Right renal cortex interstitium (tissue), 3 donors: ENCODE measurements at places on chromosomes 13 and 19. TPM values are rescaled to one million over a fixed set of nuclear protein-coding genes. Genes with fewer than 3 reads are reported as not detected.

Gene WDR62
- polyA plus RNA-seq: 4.1 TPM

Gene MAU2
- polyA plus RNA-seq: 41.3 TPM

DNA sequence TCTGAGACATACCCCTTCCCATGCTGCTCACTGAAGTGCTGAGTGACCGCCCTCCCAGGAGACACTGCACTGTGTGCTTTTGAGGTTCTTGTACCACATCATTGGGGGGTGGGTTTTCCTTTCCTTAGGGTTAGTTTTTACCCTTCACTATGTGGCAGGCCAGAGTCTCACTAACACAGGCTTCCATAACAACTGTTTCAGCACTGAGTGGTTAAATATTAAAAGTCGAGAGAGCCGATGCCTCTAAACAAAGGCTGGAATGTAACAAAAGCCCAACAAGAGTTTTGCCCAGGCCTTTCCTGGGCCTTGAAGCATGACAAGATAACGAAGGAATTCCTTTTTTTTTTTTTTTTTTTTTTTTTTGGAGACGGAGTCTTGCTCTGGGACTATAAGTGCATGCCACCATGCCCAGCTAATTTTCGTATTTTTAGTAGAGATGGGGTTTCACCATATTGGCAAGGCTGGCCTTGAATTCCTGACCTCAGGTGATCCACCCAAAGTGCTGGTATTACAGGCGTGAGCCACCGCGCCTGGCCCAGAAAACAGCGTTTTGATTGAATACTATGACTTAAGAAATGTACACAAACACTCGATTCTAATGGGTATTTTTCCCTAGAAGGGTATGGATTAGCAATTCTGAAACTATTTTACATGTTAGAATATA, 46.5 kb downstream of the ZNF823 start:
- no peak for DNase-seq

GRCh38 chr13:114104655-114105520, 27.5 kb downstream of the RASA3 start:
- DNase-seq: no peak

DNA sequence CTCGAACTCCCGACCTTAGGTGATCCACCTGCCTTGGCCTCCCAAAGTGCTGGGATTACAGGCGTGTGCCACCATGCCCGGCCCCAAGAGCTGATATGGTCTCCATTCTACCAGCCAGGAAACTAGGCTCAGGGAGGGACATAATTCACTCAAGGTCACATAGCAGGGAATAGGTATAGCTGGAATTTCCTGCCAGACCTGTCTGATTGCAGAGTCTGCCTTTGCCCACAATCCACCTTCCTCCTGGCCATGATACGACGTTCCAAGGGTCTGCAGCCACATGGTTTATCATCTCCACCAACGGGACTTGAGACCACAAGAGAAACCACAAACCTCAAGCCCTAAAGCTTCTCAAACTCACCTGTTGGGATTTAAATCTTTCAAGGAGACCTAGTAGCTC, 32.0 kb downstream of the ZNRF4 start:
- DNase-seq: no peak

Gene ZNF497
- polyA plus RNA-seq: 3.3 TPM

Gene RNF225
- polyA plus RNA-seq: not detected

DNA sequence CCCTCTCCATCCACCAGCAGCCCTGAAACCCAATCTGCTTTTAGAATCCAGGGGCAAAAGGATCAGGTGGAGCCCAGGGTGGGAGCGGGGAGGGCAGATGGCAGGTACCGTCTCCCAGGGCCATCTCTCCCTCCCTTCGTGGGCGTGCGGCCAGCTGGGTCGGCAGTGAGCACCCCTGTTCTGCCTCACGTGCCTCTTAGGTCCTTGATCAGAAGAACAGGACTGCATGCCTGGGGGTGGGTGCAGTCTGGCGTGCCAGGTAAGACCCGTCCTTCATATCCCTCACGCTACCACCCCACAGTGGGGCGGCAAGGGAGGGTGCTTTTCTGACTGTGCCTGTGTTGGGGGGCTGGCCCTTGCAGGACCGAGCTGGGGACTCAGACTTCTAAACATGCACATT, 2.0 kb downstream of the SLC8A2 start:
- DNase-seq: no peak

DNA sequence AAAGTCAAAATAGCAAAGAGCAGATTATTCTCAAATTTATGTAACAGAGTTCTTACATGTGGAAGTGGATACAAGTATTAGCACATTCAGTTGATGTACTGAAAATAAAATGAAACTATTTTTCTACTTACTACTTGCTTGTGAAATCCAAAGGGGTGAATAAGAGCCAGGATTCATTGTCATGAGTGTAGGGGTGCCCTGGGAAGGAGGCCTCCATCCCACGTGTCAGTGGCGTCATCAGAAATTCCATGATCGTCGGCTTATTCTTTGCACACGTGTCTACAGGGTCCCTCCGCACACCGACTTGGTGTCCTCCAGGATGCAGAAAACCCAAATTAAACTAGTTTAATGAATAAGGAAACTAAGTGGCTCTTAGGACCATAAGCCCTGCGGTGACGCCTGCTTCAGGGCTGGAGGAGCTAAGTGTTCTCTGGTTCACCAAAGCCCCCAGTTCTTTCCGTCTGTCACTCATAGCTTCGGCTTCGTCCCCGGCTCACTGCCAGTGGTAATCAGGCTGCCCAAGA, 55.5 kb downstream of the IRS2 start:
- no peak for DNase-seq

- no peak for DNase-seq
Observed at GRCh38 chr13:50320271-50320862, 305.1 kb downstream of the KCNRG start.

- no peak for DNase-seq
Observed at GRCh38 chr13:44063881-44064280, 184.2 kb downstream of the LACC1 start.

- DNase-seq: no peak
Observed at GRCh38 chr13:98686270-98686669, 66.2 kb downstream of the SLC15A1 start.

Gene IZUMO4
- 3.6 TPM for polyA plus RNA-seq

- DNase-seq: no peak
Observed at GRCh38 chr13:27007166-27007565, 164.4 kb downstream of the USP12 start.

- DNase-seq: no peak
Observed at GRCh38 chr19:10611907-10612306, 13.4 kb upstream of the SLC44A2 start.

- DNase-seq: no peak
Observed at GRCh38 chr13:79191501-79191900, 214.6 kb downstream of the RBM26 start.

GRCh38 chr19:41478875-41479756, 36.2 kb downstream of the ERICH4 start:
- DNase-seq: no peak

Gene KLHL1
- 1.1 TPM for polyA plus RNA-seq

Gene RFPL4AL1
- polyA plus RNA-seq: 0.24 TPM

Gene CELF5
- polyA plus RNA-seq: 0.82 TPM

Gene ICAM5
- 0.18 TPM for polyA plus RNA-seq

- DNase-seq: peak; percentile 56
Observed at GRCh38 chr19:47124937-47125668, 5.5 kb upstream of the SAE1 start.

Gene APOC4
- not detected for polyA plus RNA-seq

DNA sequence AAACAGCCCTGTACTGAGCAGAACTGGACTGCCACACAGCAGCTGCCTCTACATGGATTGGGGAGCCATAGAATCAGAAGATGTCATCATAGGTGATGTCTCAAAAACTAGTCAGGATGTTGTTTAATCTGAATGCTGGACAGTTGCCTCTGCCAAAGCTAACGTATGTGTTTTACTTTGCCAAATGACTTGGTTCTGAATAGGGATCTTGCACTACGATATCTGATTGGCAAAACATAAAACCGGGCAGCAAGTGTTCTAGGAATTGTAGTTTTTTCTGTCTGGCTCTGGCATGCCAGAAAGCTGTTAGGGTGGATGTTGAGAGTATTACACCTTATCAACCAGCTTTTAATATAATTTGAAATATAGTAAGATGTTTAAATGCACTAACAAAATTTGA, 645.9 kb downstream of the GPC5 start:
- no peak for DNase-seq

- no peak for DNase-seq
Observed at GRCh38 chr19:32476032-32476350, 70.4 kb downstream of the DPY19L3 start.

Gene ERICH6B
- 1.5 TPM for polyA plus RNA-seq

- no peak for DNase-seq
Observed at GRCh38 chr19:808423-808775, 11.1 kb downstream of the PTBP1 start.

DNA sequence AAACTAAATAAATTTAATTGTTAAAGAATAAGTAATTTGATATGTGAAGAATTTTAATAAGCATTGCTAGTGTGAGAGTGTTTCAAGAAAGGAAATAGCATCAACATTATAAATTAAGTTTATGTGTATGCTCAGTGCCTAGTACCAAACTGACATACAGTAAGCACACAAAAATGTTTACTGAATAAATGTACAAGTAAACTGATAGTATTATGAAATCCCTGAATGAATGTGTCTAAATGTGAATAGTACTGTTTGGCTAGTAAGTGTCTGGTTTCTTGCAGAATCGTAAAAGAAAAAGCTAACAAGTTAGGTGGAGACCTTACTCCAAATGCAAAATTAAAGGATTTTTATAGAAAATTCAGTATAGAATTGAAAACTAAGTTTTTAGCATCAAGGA, 233.6 kb downstream of the PCDH9 start:
- DNase-seq: no peak

DNA sequence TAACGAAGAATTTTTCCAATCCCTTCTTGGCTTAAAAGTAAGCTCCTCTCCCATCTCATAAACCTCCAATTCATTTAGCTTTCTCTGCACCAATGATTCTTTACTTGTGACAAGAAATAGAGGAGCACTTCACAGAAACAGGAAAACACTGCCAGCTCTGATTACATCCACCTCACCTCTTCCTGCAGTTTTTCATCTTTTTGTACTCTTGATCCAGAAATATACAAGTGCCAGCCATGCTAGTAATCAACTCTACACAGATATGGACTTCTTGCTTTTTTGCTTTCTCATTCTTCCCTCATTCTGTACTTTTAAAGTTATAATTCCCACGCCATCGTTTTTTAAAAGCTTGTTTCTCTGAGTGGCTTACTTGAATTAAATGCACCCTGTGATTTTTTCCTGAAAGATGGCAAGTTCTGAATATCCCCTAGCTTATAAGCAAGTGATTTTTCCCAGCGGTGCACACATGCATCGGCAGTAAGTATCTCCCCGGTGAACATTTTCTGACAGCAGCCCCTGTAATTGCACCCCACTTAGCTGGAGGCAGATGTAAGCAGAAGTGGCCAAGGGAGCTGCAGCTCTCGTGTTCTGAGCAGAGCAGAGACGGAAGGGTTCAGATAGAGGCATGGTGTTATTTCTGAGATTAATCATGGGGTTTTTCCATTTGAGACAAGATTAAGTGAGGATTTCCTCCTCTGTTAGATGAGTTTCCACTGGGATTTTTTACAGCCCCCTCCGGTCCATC, 340.7 kb downstream of the SLC7A1 start:
- DNase-seq: no peak

DNA sequence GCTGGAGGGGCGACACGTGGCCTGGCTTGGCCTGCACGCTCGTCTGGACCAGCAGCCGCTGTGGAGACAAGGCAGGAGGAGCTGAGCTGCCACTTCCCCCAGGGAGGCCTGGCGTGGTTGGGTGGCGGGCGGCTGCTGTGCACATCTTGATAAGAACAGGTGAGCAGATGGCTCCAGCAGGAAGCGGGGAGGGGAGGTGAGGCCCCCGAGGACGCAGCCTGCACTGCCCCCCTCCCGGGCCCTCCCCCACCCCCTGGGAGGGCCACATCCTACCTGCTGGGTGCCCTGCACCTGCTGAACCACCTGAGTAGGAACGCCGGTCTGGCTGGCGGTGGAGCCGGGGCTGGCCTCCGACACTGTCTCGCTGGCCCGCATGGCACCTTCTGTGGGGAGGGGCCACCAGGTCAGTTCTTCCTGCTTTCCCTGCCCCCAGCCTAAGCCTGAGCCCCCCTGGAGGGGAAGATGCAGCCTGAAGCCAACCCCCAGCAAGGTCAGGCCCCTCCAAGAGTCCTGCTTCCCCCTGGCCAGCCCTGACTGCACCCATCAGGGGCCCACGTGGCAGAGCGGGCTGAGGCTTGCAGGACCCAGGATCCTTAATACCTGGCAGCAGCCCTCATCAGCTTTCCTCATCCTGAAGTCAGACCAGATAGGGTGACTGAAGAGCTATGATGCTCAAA, 22.8 kb downstream of the RFX1 start:
- DNase-seq: no peak

Gene FOSB
- polyA plus RNA-seq: 14.3 TPM

DNA sequence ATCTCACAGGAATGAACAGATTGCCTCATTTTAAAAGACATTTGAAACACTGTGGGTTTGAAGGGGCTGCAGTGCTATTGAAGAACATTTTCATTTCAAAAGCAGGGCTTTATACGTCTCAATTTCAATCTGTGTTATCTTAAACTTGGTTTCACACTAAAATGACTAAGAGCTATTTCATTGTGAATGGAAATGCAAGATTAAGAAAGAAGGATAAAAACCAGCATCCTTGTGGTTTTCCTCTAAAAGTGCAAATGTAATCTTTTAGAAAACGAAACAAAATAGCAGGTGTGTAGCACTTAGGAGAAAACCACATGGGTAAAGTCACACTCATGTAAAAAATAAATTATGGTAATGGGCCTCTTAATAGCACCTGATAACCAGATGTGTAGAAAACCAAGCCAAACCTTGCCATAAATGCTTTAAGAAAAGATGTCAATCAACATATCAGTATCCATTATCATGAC, 397.7 kb downstream of the GPC6 start:
- no peak for DNase-seq

Gene ADGRE3
- polyA plus RNA-seq: 0.20 TPM

GRCh38 chr13:39505151-39505550, 97.8 kb downstream of the LHFPL6 start:
- no peak for DNase-seq

Gene FFAR1
- 0.22 TPM for polyA plus RNA-seq

DNA sequence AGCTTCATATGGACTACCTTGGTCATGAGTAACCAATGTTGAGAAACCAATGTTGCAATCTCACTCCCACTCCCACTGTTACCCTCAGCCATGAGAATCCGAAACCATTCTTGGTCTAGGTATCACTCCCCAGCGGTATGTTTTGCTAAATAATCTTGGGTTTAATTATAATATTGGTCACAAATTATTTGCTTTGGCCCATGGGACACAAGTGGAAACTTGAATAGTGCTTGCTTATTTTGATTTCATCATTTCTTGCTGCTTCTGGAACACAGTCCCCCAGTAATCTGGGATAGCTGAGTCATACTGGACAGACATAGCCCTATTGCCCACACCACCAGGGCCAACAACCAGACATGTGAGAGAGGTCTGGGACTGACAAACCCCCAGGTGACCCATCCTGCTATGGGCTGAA, 171.6 kb upstream of the IPO5 start:
- DNase-seq: no peak

Gene SLC8A2
- polyA plus RNA-seq: 0.28 TPM

DNA sequence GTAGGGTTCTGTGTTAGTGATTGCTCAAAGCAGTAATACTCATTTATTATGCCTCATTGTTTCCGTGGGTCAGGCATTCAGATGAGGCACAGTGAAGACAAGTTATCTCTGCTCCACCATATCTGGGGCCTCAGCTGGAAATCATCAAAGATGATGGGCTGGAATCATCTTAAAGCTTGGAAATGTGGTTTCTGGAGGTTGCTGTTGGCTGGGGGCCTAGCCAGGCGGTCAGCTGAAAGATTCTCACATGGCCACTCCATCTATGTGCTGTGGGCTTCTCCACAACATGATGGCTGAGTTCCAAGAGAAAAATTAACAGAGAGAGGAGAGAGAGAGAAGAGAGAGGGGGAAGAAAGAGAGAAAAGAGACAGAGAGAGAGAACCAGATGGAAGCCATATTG, 75.5 kb downstream of the OLFM4 start:
- DNase-seq: no peak

Gene POU2F2
- polyA plus RNA-seq: 0.72 TPM

GRCh38 chr13:40137400-40137799, 481.9 kb downstream of the COG6 start:
- DNase-seq: no peak
